ENCODE measurements at places on chromosomes 7 and 10.

DNA sequence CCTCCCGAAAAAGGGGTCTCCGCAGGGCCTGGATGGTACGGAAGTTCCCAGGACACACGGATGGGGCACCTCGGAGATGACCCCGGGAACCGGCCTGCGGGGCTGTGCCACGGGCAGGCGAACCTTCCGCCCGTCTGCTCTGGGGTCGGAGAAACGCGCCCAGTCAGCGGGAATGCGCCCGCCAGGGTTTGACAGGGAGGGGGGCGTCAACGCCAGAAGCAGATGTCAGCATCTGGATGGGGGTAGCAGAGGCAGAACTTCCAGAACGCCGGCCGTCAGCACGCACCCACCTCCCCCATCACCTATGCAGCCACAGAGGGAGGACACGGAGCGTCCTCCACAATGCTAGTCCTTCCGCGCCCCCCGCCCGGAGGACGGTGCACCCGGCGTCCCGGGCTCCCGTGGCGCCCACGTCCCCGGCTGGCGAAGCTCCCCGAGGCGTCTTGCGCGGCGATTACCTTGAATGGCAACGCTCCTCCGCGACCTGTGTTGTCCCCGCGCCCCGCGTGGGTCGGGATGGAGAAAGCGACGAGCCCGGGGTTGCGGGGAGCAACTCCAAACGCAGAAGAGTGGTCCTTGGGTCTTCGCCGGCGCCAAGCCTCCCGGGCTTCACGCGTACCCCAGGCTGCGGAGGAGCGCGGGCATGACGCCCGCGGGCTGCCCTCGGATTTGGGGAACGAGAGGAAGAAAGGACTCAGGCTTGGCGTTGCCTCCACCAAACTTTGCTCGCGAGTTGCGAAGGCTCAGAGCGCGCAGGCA, 561 bp downstream of the FGFR2 start:
- DNase-seq: no peak

- no peak for DNase-seq
Measured at GRCh38 chr7:16350634-16351033, 70.7 kb downstream of the CRPPA start.

GRCh38 chr10:101130141-101130540, 959 bp upstream of the TLX1 start:
- DNase-seq: no peak

DNA sequence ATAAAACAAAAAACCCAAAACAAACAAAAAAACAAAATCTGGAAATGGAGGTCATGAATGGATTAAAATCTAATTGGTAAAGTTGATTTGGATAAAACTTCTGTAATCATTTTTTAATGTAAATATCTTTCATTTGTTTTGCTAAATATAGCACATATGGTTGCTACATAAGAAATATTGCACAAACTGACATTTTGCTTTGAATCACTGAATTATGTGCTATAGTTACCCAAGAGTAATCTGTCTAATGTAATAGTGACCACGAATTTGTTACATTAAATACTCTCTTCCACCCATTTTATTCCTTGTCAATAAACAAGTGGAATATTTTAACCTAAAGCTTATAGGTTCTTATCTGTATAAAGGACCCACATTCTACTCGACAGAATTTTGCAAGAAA, 6.2 kb downstream of the CFAP58 start:
- DNase-seq: no peak

- no peak for DNase-seq
Measured at GRCh38 chr10:73876971-73877370, 2.6 kb upstream of the CAMK2G start.

GRCh38 chr7:5470816-5471215, 47.2 kb upstream of the TNRC18 start:
- no peak for DNase-seq

Data from activated gamma-delta T cell (primary cell).